ENCODE measurements at places on chromosomes 5 and 9.

DNA sequence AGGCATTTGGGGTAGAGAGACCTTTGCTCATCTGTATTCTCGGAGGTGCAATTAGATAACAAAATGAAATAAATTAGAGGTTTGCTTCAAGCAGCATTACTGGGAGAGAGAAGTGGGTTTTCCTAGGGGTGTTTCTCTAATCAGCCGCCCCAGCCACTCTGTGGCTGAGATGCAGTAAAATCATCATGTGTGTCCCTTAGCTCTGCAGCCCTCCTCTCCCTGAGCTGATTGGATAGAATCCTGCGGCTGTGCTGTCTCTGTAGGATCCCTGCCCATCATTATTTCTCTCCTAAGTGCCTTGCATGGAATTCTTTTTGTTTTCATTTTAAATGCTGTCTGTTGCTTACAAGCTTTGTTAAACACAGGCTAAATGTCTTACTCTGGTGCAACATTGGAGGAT lies 171.4 kb downstream of the SH3GL2 start:
- no peak for DNase-seq

- no peak for DNase-seq
Measured at GRCh38 chr9:137965177-137965795, 87.7 kb downstream of the CACNA1B start.

DNA sequence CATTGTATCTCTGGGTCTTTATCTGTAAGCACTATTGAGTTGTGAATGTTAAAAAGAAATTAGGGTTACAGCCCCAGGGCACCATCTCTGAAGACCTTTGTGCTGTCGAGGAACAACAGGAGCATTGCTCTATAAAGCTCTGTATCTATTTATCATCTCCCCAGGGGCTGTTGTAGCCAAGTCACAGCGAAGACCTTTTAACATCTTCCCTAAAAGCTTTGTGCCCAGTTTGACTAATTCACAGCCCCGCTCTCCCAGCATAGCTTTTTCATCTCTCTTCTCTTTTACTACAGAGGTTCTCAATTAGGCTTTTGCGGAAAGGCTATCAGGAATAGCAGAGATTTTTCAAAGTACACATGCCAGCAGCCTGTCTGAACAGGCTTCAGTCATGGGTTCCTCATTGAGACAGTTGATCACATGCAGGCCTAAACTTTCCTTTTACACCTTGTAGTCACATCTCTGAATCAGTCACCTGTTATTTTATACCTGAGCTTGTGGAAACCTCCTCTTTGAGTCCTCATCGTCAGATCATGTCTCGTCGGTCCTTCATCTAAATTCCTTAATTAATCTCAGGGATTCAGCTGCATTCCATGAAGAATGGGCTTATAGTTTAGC lies 140.5 kb downstream of the NPR3 start:
- no peak for DNase-seq

GRCh38 chr9:99824378-99825171 lies 2.9 kb downstream of the NR4A3 start:
- DNase-seq: no peak

DNA sequence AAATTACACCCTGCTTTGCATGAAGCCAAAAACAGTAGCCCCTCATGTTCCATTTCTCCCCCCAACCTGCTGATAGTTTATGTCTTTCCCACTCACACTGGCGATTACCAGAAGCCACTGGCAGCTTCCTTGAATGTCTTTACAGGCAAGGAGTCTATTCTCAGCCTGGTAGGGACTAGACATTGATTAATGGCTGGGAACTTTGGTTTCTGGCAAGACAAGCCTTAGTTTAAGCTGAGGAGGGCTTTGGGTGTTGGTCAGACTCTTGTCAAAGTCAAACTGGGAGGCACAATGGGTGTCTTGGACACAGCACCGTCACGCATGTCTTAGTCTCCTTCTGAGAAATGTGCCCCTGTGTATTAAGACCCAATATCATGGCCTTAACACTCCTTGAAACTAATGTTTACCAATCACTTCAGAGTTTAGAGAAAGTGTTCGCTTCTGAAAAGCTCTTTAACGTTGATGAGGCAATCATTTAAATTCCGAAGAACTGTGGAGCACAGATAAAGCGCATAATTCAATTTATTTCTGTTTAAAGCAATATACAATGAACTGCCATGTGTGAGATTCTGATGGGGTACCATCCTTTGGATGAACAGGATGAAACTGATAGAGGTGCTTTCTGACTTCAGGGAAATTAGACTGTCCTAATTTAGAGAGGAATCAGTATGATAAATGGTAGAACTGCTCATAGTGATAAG lies 53.9 kb upstream of the CPEB4 start:
- no peak for DNase-seq
